Choroid plexus epithelial cell (primary cell): ENCODE measurements at places on chromosomes 7 and 10.

- DNase-seq, result no peak
Measured at GRCh38 chr10:31005895-31006294, 25.8 kb downstream of the ZNF438 start.

- DNase-seq, result no peak
Measured at GRCh38 chr7:73628504-73628903, 4.2 kb upstream of the MLXIPL start.

GRCh38 chr7:147079921-147080420, 963.4 kb downstream of the CNTNAP2 start:
- no peak for DNase-seq

DNA sequence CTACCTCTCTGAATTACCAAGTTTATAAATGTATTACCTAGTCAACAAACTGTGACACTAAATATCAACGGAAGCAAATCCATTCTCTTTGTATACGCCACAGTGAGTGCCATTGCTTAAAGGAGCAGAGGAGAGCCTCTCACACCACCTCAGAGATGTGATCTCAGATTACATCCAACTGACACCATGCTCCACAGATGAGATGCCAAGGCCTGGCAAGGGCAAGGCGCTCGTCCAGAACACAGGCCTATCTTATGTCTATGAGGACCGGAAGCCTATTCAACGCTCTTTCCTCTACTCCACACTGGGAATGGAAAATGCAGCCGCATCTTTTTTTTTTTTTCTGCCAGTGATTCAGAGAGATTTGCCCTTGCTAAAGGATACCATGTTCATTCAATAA, 11.4 kb downstream of the PDIA4 start:
- no peak for DNase-seq

GRCh38 chr10:118967160-118967559, 62.4 kb upstream of the NANOS1 start:
- DNase-seq, result no peak

DNA sequence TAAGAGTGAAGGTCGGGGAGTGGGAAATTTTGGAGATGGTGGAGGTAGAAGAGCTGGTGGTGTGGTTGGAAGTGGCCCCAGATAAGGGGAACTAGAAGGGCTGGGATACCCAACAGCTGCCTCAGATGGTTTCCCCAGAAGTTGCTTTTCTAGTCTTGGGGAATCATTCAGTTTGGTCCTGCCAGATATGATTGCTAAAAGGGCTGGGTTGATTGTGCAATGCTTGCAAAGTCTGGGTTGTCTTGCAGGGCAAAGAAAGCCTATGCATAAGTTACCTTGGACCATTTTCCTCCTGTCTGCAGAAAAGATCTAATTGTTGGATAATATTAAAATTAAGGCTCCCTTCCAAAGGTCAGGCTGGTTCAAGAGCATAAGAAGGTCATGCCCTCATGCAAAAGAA, 213.8 kb upstream of the ZNF804B start:
- no peak for DNase-seq

GRCh38 chr7:130891254-130892094, 157.5 kb upstream of the KLF14 start:
- DNase-seq, result peak; percentile 98

DNA sequence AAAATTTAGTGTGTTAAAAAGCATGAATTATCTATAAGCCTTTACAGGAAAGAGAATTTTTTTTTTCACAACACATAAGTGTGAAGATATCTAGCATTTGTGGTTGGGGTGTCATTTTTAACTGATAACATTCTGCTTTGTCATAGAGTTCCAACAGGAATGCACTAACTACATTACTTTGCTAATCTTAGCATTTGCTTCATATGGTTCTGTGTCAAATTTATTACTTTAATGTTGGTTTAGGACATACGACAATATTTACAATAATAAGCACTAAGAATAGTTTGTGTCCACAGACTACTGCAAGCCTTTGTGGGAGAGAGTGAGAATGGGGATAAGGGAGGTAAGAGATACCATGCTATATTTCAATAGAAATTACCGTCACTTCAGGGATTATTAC, 40.6 kb upstream of the MAGI2 start:
- DNase-seq, result no peak

GRCh38 chr10:20299034-20299736, 483.0 kb downstream of the PLXDC2 start:
- DNase-seq, result peak; percentile 19

GRCh38 chr7:10706875-10707493, 266.7 kb upstream of the PHF14 start:
- no peak for DNase-seq

DNA sequence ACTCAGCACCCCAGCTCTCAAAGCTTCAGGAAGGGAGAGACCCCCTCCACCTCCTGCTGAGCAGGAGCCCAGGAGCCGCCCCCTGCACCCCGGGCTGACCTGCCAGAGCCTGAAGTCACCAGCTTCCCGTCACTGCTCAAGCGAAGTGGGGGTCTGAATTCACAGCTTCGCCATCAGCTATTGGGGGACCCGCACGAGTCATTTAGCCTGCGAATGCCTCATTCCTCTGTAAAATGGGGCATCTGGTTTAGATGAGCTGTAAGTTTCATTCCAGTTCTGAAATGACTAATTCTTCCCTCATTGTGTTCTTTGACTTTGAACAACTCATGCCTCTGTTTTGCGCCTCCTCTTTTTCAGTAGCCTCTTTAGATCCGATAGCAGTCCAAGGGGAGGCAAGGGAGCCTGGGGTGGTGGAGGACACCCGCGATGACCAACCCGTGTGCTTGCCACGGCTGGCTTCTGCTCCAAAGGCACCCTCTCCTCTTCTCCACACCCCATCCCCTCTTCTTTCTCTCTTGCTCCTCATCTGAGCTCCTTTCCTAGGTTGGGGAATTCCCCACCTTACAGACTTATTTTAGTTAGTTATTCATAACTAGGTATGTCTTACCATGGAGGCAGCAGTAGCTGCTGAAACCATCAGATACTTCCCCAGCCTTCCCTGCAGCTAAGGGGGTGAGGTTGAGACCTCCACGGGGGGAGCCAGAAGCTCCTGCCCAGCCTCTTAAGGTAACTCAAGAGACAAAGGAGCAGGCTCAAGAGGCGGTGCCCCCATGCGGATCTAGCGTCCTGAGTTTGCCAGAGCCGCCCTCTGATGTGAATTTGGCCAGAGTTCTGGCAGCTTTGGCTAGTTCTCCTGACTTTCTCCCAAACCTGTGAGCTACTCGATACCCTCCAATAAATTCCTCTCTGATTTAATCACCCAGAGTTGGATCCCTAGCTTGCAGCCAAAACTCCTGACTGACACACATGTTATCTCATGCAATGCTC, 47.7 kb downstream of the RBM17 start:
- DNase-seq, result peak; percentile 58

DNA sequence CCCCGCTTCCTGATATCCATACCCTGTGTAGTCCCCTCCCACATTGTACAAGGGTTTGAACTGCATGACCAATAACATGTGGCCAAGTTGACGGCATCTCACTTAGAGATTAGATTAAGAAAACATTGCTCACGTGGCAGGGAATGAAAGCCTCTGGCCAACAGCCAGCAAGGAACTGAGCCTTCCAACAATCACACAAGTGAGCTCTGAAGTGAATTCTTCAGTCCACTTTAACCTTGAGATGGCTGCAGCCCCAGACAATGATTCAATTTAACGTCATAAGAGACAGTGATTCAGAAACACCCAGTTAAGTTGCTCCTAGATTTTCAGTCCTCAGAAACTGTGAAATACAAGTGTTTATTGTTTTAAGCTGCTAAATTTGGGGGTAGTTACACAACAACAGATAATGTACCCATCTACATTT, 165.9 kb upstream of the PLXNA4 start:
- DNase-seq, result peak; percentile 92

DNA sequence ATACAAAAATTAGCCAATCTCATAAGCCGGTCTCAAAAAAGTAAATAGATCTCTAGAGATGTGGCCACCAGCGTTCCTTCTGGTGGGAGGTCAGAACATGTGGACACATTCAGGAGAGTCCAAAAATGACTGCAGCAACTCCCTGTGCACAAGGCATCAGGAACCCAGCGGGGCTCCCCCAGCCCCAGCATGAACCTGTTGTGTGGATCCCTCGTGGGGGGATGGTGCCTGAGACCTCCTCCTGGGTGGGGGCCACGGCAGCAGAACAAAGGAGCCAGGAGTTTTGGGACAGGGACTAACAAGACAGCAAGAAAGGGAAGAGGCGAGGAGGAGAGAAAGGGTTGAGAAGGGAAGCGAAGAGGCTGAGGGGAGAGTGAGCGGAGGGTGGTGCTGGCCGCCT, 121.8 kb downstream of the WDR37 start:
- DNase-seq, result no peak

GRCh38 chr7:44367475-44368043, 42.2 kb upstream of the CAMK2B start:
- no peak for DNase-seq

GRCh38 chr7:55018361-55019190, at the start of gene EGFR:
Gene EGFR (plus strand): TSS chr7:55019017. CDS start chr7:55019278, 261 bp downstream.
- peak; percentile 84 for DNase-seq

- peak; percentile 31 for DNase-seq
Measured at GRCh38 chr10:114911801-114912469, 26.1 kb upstream of the TRUB1 start.

- DNase-seq, result peak; percentile 94
Measured at GRCh38 chr10:79488336-79488735, 24.0 kb upstream of the EIF5AL1 start.

DNA sequence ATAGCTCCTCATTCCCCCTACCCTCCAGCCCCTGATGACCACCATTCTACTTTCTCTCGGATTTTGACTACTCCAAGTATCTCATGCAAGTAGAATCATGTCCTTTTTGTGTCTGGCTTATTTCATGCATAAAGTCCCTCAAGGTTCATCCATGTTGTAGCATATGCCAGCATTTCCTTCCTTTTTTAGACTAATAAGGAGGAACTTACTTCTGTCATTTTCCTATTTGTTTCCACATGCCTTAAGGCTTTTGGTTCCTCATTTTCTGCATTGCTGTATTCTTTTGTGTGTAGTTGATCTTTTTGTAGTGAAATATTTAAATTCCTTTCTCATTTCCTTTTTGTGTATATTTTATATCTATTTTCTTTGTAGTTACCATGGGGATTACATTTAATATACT, 376.9 kb downstream of the CALN1 start:
- DNase-seq, result no peak

GRCh38 chr10:97456034-97456685, 10.2 kb downstream of the ZDHHC16 start:
- no peak for DNase-seq

- no peak for DNase-seq
Measured at GRCh38 chr7:32070051-32070405, 179 bp downstream of the PDE1C start.

GRCh38 chr7:104065491-104065890, 76.0 kb upstream of the RELN start:
- no peak for DNase-seq

GRCh38 chr7:69399401-69399800, 198.9 kb upstream of the AUTS2 start:
- peak; percentile 13 for DNase-seq

DNA sequence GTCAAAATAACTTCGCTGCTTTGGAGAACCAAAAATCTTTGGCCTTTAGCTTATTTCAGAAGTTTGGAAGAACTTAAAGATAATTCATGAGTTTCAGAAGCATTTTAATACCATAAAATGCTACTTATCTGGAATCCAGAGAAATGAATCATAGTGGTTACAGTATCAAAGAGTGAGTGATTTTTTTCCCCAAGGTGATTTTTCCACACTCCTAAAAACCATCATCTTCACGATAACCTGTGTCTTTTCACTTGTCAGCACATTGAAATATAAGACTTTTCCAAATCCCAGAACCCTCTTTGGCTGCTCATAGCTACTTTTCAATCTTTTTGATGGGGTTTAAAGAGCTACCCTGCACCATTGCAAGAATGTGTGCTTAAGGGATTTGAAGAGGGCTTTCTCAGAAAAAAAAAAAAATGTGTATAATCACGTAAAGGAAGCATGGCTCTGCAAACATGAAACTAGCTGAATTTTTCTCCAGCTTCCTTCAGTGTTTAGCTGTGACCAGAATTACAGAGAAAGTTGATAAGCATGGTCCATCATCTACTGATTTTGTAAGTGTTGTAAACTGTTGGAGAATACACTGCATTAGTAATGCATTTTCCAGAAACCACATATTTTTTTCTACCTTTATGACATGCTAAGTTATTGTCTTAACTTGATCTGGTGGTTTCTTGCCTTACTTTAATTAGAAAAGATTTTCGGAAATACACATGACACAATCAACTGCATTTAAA, 134.9 kb downstream of the BICC1 start:
- DNase-seq, result no peak

- no peak for DNase-seq
Measured at GRCh38 chr7:128791972-128792327, 182 bp downstream of the CCDC136 start.

DNA sequence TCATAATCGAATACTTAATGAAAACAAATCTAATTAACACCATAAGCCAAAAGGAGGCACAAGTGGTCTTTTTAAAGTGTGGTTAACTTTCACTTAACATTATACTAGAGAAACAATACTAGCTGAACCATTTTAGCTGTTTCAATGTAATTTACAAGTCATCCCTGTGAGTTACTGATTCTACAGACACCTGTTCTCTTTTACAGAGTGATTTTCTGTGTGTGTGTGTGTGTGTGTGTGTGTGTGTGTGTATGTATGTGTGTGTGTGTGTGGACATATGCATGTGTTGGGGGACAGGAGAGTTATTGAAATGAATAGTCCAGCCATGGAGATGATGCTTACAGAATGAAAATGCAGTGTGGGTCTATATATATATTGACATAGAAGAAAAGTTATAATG, 200.2 kb downstream of the DNAJC1 start:
- DNase-seq, result no peak

DNA sequence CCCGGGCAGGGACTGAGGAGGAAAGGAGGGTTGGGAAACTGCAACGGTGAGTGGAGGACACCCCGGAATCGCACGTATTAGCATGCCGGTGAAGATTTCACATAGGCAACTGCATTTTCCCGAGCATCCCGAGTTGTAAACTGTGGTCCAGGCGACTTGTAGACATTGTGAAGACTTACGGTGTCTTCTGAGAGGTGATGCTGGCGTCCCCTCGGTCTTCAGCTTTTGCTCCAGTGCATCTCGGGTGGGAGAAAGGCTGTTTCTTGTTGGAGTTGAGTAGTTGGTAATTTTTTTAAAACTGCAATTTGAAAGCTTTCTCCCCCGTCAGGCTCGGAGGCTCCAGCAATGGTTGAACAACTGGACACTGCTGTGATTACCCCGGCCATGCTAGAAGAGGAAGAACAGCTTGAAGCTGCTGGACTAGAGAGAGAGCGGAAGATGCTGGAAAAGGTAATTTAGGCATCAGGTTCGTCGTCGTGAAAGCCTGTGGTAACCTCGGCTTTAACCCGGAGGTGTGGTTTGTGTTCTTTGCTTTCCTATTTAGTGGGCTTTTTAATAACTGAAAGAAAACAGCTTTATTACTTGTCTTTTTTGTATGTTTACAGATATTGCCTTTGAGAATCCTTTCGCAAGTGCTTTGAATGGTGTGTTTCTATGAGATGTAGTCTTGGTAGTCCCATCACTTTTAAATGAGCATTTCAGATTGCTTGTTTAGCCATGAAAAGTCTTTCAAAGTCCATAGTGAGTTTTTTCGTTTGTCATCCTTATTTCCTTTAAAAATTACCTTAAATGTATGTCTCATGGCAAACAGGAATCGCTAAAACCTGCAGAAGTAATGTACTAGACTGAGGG, 687 bp downstream of the HELLS start:
- DNase-seq, result peak; percentile 33
